ENCODE measurements at places on chromosomes 13 and 19.

- no peak for DNase-seq
These were observed 33.0 kb upstream of the TSC22D1 start for GRCh38 chr13:44609137-44609536.

GRCh38 chr19:28403690-28404089 lies 809.3 kb downstream of the UQCRFS1 start:
- DNase-seq, result no peak

- DNase-seq, result no peak
These were observed 10.7 kb downstream of the PTGIR start for GRCh38 chr19:46614114-46614722.

GRCh38 chr13:50589139-50589538 lies 254.4 kb downstream of the DLEU7 start:
- peak; percentile 80 for DNase-seq

DNA sequence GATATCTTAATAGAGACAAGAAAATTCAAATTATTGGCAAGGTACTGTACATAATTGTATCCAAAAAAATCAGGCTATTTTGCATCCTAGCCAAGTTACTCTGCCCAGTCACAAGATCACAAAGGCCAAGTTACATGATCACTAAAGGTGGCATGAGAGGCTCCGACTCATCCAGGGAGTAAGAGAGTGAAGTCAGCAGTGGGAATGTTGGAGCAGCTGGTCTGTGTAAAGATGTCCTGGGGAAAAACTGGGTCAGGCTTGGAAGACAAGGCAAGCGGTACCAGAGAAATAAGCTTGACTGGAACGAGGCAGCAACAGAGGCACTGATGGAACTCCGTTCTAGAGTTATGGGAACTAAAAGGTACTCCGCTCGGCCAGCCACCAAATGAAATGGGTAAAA lies 50.2 kb upstream of the PSG2 start:
- no peak for DNase-seq

DNA sequence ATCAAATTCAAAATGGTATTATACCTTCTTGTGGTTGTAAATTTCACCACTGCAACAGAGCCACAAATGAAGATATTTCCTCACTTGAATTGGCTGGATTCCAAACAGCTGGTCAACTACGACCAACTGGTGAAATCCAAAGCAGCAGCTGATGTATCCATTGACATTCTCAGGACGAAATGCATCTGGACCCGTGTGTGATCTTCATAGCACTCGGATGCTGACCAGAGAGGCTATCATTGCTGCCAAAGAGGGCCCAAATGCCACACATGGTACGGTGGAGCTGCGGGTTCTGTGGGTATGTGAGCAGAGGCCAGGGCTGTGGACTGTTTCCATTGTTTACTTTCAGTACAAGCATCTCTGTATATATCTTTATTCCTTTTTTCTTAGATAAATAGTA lies 25.6 kb upstream of the PCCA start:
- DNase-seq, result no peak

- DNase-seq, result no peak
These were observed 23.2 kb upstream of the CRTC1 start for GRCh38 chr19:18660051-18660910.

GRCh38 chr13:75173457-75174356 lies 308.3 kb downstream of the TBC1D4 start:
- DNase-seq, result no peak

DNA sequence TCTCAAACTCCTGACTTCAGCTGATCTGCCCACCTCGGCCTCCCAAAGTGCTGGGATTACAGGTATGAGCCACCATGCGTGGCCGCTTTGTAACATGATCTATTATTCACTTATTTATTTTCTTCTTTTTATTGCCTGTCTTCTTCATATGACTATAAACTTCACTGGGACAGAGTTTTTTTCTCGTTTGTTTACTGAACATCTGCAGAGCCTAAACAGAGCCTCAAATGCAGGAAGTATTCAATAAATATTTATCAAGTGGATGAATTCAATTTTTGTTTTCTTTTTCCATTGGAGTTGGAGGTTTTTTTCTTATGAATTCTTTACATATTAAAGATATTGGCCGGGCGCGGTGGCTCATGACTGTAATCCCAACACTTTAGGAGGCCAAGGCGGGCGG lies 54.7 kb downstream of the SKA3 start:
- no peak for DNase-seq

DNA sequence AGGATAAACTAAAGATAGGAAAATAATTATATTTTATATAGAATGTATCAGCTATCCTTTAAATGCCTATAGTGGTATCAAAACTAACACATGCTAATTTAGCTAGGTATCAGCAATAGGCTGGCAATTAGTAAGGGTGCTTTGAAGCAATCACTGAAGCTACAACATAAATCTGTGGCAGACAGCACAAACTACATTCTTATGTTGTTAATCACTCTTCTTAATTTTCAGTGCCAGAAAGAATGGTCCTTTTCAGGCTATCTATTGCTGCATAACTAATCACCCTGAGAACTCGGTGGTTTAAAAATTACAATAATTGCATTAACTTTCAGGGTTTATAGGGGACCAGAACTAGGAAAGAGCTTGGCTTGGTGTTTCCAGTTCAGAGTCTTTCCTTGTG lies 963.1 kb downstream of the EFNB2 start:
- no peak for DNase-seq

GRCh38 chr13:108200781-108201398 lies 14.4 kb downstream of the LIG4 start:
- no peak for DNase-seq

- peak; percentile 49 for DNase-seq
These were observed 114.0 kb downstream of the UQCRFS1 start for GRCh38 chr19:29098863-29099481.

DNA sequence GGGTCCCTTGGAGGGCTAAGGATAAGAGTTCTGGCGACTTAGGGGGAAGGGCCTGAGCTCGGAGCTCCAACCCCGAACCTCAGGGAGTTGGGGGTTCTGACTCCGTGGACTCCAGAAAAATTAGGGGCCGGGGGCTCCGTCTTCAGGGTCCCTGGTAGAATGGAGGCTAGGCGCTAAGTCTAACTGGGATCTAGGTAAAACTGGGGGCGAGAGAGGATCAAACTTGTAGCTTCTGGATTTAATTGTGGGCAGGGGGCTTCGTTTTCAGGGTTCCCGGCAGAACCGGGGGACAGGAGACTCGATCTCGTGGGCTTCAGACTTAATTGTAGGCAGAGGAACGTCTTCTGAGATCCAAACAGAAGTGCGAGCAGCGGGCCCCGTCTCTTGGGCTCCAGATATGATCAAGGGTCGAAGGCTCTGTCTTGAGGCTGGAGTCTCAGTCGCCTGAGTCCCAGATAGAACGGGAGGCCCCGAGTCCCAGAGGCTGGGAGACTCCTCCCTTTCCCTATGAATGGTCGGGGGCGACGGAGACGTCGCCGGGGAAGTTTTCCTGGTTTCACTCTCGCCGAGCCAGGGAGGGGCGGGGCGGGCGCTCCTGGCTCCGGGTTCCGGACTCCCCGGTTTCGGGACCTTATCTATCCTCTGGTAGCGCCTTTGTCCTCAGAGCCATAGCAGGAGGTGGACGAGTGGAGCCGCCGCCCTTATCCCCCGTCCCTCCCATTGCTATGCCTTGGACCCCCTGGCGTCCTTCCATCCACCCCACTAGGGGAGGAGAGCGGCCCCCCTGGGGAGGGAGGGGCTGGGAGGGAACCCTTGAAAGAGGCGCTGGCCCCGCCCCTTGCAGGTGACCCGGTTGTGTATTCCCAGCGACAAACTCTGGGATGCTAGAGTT lies 1.3 kb downstream of the NECTIN2 start:
- no peak for DNase-seq

- DNase-seq, result no peak
These were observed 9.4 kb downstream of the HRC start for GRCh38 chr19:49145573-49146407.

GRCh38 chr13:80572308-80572922 lies 231.5 kb upstream of the SPRY2 start:
- no peak for DNase-seq

DNA sequence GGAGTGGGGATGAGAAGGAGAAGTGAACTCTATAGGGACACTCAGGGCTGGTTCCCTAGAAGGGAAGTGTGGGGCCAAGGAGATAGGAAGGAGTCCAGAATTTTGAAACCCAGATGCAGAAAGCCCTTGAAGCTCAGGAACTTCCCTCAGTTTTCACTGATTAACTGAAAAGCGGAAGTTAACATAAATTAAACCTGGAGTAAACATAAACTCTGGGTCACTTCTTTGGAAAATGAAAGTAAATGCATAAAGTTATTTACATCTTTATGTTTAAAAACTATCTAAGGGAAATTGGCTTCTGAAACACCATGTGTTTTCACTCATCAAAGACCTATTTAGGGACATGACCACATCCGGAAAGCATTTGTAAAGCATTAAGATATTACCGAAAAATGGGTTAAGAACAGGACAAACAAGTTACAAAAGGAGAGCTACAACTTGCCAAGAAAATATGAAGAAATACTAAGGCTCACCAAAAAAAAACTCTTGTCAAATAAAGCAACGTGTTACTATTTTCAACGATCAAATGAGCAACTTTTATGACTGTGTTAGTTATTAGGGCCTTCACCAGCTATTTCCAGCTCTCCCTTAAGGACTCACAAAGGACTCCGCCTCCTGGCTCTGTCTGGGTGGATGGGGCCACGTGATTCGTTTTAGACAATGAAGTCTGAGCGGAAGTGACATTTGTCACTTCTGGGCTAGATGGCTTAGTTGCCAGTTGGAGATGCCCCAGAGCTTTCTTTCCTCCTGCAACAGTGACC lies 439.1 kb upstream of the ZNF507 start:
- DNase-seq, result no peak

DNA sequence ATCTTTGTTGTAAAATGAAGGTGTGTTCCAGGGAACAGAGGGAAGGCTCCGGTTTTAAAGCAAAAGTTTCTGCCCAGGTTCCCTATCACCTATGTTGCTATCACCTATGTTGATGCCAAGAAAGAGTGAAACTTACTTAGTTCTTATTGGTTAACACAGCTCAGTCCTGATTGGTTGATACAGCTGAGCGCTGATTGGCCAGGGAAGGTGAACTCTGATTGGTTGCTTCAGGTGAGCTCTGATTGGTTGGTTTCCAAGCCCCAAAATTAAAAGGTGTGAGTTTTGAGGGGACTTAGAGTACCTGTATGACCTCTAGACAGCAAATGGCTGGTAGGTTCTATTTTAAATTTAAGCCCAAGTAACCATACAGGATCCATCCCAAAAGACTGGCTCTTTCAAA lies 42.2 kb downstream of the FPR3 start:
- DNase-seq, result no peak

- no peak for DNase-seq
These were observed 3.4 kb upstream of the FCGBP start for GRCh38 chr19:39937787-39938186.

DNA sequence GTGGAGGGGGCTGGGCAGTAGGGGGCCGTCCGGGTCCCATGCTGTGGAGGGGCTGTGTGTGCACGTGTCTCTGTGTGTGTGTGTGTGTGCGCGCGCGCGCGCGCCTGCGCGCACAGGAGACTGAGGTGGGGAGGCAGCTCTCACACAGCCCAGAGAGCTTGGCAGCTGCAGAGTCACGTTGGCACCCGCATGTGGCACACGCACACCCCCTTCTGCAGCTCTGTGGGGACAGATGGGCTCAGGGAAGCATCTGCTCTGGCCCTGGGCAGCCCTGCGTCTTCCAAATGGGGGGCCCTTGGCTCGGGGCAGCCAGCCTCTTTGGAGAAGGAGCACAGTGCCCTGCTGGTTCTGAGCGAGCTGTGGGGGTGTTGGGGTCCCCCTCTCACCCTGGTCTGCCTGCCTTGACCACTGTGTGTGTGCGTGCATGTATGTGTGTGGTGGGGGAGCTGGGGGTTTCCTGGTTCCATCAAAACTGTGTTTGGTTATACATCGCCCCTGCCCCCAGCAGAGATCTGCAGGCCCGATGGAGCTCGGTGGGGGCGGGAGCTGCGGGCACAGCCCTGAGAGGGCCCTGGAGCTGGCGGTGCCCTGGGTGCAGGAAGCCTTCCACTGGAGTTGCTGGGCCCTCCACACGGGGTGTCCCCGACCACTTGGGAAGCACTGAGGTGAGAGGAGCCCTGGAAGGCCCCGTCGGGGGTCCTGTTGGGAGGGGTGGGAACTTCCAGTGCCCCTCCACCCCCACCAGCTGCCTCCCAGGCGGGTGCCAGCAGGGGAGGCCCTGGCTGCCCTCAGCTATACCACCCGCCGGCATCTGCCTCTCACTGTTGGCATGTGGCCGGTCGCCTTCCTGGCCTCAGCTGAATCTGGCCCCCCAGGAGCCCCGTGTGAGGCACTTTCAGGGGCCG lies 67.1 kb downstream of the KDM4B start:
- DNase-seq, result no peak

- DNase-seq, result no peak
These were observed 184.9 kb downstream of the DACH1 start for GRCh38 chr13:71681901-71682613.

DNA sequence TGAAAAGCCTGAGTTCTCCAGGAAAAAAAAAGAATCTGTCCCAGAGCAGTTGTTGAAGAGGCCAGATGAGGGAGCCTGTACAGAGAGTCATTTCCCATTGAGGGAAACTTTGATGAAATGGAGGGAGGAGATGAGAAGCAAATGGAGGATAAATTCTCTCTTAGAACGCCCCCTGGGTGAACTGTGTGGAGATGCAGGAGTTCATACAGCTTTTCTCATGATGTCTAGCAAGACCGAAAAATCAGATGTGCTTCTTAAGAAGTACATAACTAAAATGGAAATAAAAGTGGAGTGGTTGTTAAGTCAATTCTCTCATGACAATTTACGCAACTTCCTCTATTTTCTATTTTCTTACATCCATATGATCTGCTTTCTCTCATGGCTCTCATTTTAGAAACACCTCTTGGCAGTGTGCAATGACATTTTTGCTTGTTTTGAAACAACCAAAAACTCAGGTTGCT lies 1263.1 kb downstream of the PCDH9 start:
- DNase-seq, result no peak

DNA sequence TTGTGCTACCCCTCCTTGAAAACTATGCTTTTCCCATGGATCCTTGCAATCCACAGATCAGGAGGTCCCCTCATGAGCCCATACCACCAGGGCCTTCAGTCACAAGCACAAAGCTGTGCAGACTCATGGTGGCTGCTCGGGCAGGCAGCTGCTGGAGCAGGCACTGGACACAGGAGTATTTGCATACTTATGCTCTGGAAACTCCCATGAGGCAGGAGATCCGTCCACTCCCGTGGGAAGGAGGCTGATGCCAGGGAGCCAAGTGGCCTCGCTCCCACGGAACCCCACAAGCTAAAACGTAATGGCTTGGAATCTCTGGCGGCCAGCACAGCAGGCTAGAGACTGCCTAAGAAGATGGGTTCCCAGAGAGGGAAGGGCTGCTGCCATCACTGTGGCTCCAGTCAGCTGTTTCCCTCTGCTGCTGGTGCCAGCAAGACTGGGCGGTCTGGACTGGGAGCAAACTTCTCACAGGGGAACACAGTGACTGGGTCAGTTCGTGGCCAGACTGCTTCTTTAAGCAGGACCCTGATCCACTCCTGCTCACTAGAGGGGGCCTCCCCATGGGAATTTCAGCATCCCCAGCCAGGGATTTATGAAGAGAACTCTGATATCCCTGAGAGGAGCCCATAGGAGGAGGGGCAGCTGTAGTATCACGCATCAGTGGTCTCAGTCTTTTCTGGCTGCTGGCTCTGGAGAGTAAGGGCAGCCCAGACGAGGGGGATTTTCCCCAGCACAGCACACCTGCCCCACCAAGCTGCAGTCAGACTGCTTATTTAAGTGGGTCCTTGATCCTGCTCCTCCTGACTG lies 370.3 kb upstream of the ATXN8OS start:
- DNase-seq, result no peak

GRCh38 chr19:56765137-56765536 lies 75.4 kb downstream of the PEG3 start:
- no peak for DNase-seq

- no peak for DNase-seq
These were observed 409.3 kb downstream of the DIAPH3 start for GRCh38 chr13:59754411-59754810.
